Stimulated activated naive CD4-positive, alpha-beta T cell (primary cell): ENCODE measurements at places on chromosomes 7 and 10.

DNA sequence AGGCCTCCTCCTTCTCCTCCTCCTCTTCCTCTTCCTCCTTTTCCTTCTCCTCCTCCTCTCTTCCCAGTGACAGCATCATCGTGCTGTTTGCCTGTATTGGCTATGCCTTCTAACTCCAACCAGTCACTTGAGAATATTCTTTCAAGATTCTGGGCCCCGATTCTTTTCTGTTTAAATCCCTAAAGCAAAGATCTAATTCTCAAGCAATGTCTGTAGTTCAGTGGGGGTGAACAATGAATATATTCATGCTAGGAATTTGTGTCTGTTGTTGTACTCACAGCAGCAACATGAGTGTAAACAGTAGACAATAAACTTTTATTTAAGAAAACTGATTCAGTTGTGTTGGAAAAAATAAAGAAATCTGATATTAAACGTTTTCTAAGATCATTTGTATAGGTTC lies 30.7 kb downstream of the NUDT5 start:
- no peak for DNase-seq

DNA sequence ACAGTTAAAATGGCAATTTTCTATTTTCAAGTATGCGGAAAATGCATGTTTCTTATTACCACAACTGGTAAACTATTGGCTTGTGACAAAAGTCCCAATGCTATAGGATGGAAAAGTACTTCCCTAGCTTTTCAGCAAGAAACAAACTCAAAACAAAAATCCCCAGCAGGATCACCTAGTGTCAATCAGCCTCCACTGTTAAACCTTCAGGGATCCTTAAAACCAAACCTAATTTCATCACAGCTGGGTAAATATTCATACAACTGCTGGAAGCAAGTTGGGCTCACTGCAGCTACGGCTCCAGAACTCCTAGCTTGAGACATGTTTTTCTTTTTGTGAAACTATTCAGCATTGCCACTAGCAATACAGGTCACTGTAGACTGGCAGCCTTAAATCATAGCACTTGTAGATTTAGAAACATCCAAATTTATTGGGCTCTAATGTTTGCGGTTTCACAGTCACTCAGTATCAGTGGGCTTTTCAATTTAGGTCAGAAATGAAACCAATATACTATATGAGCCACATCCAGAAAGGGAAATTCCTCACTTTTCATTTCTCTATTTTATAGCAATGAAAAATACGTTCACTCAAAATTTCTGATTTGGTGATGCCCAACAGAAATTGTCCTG lies 145.2 kb upstream of the ANK3 start:
- DNase-seq: no peak

- no peak for DNase-seq
Observed at GRCh38 chr7:82404094-82404493, 39.5 kb downstream of the CACNA2D1 start.

DNA sequence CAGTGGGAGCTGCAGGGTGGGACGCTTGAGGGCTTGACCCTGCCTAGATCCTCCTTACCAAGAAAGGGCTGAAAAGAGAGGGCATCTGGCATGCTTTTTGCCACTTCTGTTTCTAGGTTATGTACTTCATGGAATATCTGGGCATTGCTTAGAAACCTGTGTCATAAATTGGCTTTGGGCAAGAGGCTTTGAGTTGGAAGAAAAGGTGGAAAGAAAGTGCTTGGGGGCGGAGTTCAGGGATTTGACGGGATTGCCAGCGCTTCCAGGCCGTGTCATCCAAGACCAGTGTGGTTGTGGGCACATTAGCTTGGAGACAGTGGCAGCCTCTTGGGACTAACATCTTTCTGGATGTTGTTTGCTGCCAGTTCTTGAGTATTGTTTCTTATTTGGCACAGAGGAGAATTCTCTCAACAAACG lies 825 bp downstream of the ZNF862 start:
- no peak for DNase-seq

- peak; percentile 78 for DNase-seq
Observed at GRCh38 chr10:22251751-22252223, 34.0 kb upstream of the EBLN1 start.

DNA sequence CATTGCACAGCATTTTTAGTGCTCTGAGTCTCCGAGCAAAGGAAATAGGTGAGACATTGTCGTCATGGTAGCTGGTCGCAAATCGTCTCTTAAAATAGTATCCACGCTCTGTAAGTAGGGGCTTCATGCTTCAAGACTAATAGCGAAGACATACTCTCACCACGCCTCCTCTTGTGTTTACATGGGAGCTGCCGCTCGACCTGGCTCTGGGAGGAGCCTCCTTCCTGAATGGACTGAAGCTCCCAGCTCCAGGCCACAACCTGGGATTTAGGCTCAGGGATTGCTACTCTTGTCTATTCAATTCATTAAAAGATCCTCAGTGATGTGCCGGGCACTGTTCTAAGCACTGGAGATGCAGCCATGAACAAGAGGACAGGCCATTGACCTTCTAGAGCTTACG lies 196.1 kb upstream of the GALNT17 start:
- no peak for DNase-seq

DNA sequence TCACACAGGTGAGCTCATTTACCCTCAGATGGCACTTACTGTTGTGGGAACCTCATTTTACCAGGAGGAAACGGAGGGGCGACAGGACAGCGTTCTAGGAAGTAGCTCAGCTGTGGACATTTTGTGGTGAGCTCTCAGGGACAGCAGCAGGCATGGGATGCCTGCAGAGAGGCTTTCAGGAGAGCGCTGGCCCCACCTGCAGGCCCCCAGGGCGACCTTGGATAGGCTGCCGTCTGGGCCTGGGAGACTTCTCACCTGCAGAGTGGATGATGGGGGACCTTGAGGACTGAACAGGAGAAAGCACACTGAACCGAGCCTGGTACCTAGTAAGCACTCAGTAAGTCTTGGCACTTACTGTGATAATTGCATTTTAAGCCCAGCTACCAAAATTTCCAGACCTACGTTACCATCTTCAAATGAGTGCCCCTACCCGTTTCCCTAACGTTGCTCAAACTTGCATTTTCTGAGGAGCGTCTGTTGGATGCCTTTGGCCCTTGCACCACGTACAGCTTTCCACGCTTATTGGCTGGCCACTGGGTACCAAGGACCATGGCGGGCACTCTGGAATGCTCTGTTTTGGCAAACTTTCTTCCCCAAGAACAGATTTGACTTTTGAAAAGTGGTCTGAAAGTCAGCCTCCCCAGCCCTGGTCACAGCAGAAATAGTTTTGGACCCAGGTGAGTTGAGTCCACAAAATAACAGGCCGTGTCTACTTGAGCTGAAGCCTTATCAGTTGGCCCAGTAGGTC lies 223.4 kb downstream of the EBF3 start:
- DNase-seq: no peak

DNA sequence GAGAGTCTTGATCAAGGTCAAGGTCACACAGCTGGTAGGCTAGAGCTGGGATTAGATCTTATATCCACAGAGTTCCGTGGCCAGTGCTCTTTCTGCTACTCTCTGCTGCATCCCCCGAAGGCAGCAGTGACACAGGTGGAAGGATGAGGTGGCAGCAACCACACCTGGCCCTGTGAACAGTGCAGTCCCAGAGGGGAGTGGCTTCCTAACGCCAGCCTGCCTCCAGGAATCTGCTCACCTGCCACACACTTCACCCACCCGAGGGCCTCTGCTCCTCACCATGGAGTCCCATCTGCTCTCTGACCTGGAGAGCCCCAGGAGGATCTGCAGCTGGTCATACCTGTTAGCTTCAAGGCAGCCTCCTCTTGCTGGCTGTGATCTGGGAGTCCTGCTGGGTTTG lies 484.2 kb downstream of the PLXNA4 start:
- DNase-seq: no peak

DNA sequence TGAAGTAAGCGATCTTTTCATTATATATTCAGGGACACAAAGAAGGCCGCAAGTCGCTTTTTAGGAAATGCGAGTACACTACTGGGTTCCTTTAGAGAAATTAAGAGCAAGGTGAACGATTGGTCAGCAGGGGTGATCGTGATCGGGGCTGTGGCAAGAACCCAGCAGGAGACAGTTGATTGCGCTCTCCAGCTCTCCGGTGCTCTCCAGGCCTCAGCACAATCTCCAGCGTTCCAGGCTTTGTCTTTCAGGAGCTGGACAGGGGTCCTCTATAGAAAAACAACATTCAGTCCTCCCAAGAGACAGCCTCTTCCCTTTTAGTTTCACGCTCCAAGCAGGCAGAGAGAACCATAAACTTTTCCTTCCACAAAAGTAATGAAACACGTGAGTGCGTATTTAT lies 170.5 kb upstream of the KLF6 start:
- DNase-seq: no peak

GRCh38 chr10:15742836-15743235 lies 23.1 kb upstream of the ITGA8 start:
- DNase-seq: no peak

DNA sequence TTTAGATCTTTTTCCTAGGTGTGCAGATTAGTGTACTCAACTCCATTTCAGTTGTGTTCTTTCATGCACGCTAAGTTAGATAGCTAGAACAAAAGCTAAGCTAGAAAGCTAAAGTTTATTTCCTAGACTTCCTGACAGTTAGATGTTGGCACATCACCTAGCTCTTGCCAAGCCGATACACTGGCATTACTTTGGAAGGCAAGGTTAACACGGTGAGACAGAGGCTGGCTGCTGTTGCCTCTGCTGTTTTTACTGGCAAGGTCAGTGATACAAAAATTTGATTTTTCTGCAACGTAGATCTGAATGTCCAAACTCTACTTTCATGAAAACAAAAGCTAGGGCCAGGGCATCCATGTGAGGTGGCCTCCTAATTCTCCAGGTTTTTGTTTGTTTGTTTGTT lies 203.4 kb downstream of the IMMP2L start:
- DNase-seq: no peak

DNA sequence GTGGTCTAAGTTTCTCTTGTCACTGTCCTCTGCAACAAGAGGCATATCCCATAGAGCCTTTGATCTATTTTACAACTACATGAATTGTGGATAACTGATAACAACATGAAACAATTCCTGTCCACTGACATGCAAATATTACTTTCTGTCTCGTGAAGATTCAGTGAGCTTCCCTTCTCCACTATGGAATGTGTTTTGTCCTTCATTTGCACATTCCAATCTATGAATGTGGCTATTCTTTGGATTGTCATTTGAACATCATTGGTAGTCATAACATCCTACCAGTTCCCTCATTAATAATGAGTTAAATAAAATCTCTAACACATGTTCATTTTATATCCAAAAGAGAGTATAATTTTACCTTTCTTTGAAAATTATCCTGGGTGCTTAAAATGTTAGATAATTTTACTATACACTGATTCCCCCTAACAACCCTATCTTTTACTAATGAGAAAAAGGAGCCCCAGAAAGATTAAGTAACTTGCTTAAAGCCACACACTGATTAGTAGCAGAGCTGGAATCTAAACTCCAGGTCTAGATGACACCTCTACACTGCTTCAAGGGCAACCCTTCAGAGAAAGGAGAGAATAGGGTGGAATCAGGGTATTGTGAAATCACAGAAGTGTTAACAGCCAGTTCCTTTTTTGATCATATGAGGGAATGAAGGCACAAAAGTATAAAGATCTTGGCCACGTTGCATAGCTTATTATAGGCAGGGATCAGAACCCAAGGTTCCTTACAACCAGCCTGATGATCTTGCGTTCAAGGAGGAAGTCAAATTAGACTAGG lies 39.1 kb downstream of the PDE1C start:
- no peak for DNase-seq

DNA sequence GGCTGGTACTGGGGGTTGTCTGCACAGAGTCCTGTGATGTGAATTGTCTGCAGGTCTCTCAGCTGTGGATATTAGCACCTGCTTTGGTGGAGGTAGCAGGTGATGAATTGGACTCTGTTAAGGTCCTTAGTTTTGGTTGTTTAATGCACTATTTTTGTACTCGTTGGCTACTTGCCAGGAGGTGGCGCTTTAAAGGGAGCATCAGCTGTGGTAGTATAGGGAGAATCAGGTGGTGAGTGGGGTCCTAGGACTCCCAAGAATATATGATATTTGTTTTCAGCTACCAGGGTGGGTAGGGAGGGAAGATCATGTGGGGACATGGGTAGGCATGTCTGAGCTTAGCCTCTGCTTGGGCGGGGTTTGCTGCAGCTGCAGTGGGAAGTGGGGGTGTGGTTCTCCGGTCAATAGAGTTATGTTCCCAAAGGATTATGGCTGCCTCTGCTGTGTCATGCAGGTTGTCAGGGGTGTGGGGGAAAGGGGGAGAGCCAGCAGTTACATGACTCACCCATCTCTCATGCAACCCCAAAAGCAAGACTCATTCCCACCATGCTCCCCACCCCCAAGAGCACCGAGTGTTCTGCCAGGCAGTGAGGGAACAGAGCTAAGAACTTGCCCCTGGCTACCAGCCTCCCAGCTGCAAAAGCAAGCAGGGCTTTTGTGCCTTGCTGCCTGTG lies 53.7 kb upstream of the ZNF273 start:
- DNase-seq: no peak

DNA sequence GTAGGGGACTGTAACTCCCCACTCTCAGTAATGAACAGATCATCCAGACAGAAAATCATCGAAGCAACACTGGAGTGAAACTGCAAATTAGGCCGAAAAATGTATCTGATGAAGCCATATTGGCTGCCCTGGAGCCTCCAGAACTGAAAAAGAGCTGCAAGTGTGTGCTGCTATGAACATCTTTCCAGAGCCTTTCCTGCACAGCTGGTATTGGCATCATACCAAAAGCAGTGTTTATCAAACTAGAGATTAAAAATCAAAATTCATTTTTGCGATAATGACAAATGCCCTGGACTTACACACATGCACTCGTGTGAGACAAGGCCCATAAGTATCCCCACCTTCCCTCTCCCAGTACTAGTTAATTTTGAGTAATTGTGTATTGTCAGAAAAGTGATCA lies 6.8 kb upstream of the CLDN12 start:
- no peak for DNase-seq

DNA sequence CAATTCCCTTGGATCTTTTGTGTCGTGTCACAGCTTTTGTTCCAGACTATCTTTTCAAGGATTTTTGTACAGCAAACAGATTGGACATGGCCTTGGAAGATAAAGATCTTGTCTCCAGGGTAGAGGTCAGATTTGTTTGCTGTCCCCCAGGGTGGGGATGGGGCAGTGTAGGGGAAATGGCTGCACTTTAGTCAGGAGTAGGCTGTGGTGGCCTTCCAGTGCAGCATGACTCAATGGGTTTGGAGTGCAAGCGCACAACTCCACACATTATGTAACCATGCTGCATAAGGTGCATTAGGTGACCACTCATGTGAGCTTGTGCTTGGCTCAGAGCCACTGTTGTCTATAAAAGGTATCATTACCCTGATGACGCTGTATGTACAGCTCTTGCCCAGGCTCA lies 23.9 kb upstream of the ADAMTS14 start:
- no peak for DNase-seq

- no peak for DNase-seq
Observed at GRCh38 chr10:72954596-72955554, at the start of gene PLA2G12B. Gene PLA2G12B, minus strand, starts transcription at chr10:72954806. Its CDS starts 121 bp downstream, at chr10:72954685.

GRCh38 chr10:21317902-21318301 lies 207.6 kb downstream of the SKIDA1 start:
- DNase-seq: no peak

- no peak for DNase-seq
Observed at GRCh38 chr10:50469288-50469687, 154.5 kb downstream of the SGMS1 start.

DNA sequence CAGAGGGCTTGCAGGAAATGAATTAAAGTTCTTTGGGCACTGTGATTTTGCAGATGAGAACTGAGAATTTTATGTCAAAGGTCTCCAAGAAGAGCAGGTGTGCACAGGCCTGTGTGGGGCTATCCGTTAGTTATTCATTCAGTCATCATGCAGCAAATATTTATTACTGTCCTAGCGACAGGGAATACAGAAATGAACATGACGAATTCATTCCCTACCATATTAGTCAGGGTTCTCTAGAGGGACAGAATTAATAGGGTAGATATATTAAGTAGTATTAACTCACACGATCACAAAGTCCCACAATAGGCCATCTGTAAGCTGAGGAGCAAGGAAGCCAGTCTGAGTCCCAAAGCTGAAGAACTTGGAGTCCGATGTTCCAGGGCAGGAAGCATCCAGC lies 2.9 kb upstream of the MMP21 start:
- DNase-seq: no peak
